ENCODE measurements at places on chromosomes 3 and 15.

DNA sequence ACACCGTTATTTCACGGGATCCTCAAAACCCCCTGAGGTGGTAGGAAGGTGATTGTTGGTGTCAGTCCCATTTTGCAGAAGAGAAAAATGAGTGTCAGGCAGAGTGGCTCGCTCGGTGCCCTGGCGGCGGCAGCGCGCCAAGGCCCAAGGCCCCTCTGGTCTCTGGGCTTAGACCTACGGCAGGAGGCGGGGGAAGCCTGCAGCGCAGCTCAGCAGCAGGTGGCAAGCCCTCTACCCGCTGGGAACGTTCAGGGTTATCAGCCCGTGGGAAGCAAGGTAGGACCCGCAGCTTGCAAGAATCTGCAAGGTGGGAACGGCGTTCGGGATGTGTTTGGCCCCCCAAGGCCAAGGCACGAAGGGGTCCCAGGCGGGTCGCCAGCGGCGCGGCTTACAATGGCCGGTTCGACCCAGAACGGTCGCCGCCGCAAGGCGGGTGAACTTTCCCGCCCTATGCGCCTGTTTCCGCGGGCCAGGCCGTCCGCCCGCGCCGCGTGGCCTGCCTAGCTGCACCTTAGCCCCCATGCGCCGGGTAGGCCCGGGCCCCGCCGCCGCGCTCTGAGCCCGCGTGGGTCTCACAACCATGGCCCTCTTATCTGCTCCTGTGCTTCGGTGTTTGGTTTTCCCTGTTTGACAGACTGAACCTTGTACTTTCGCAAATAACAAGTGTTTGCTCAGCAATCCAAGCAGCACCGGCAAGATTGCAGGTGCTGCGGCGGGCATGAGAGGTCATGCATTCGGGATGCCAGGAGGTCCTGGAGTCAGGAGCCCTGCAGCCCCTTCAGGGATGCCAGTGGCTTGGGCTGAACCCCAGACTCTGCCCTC lies 39.7 kb downstream of the CCNL1 start:
- DNase-seq: no peak

DNA sequence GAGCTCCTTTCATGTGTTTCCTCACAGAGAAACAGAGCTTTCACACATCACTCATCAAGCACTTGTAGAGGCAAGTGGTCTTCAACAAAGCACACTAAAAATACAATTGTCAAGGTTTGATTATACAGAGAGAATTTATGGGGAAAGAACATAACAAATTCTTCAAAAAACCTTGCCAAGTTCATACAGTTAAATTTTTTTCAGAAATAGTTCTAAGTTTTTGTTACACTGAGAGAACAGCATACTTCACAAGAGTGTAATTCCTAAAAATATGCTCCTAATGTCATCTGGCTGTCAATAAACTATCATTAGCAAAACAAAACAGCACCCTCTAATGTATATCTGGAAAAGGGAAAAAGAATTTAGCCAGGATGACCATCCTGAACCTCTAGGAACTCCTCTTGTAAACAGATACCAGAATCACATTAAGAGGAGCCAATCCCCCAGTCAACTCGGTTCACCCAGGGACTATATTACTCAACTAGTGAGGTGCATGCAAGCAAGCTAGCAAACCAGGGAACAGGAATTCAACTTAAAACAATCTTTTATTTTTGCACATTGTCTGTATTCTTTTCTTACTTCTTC lies 63.3 kb downstream of the RAD18 start:
- DNase-seq: no peak

GRCh38 chr3:21599890-21600289 lies 151.1 kb downstream of the ZNF385D start:
- no peak for DNase-seq

DNA sequence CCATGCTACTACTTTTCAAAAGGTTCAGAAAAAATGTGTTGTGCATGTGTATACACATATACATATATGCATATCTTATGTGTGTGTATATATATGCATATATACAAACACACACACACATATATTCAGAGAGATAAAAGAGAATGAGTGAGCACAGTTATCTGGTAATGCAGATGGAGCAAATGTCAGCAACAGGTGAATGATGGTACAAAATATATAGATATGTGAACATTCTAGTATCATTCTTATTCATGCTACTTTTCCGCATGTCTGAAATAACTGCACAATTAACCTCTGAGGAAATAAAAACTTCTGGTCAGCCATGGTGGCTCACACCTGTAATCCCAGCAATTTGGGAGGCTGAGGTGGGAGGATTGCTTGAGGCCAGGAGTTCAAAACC lies 222.6 kb upstream of the NANOGP8 start:
- no peak for DNase-seq

- DNase-seq: no peak
Observed at GRCh38 chr15:74622758-74623157, 7.1 kb downstream of the CLK3 start.

DNA sequence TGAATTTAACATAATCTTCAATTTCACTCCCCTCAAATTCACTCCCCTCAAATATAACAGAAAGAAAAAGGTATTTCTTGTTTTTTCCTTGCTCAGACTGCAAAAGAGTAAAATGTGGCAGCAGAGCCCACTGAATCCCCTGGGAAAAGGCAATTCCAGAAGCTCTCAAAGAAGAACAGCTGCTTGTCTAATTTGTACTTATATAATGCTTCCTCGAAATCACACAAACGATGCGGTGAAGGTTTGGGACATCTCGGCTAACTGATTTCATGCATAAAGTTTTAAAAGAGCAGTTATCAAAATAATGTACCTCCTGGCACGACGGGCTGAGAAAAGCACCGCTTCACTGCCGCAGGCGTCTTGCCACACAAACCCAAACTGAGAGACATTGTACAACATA lies 10.7 kb downstream of the BDH1 start:
- no peak for DNase-seq

DNA sequence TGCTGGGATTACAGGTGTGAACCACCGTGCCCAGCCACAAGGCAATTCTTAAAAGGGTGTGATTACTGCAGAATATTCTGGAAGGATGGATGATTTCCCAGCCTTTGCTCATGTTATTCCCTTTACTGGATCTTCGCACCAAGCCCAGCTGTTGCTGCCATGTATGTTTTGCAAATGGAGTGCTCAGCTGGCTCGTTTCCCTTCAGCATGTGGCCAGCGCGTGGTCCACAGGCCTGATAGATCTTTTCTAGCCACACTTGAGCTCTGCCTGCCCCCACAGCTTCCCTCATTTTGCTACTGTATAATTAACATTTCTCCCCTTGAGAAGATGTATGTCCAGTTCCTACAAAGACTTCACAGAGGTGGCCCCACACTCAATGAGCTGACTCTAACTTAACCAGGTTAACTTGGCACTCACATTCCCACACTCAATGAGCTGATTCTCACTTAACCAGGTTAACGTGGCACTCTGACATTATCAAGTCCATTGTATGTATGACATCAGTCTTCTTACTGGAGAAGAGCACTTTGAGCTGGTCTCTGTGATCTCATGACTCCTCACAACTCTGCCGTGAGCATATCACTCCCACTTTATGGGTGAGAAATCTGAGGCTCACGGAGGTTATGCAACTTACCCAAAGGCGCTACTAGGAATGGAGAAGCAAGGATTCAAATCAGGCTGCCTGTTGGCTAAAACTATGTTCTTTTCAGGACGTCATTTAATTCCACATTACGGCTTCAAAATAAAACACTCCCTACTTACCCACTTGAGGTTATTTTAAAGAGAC lies 49.2 kb downstream of the TM4SF4 start:
- DNase-seq: no peak

DNA sequence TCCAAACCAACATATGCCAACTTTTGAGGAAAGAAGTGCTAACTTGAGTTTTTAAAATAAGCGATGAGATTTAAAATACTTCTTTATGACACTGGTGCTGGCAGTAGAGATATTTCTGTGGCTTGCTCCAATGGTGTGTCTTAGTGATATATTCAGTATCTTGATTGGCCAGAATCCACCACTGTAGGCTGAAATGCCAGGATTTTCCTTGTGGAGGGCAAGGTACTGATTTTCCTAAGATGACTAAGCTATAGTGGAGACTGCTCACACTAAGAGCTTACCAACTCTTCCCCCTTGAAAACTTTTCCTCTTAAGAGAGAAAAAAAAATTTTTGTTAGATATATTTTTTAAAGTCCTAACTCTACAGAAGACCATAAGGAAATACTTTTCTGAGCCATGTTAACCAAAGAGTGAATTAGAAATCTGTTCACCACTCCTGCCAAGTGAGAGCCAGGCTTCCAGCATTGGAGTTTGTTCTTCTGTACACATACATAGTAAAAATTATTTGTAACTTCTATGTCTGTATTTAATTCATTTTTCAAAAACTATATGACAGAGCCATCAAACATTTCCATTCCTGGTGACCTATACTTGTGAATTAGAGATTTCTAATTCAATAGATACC lies 109.1 kb downstream of the PPP2R3A start:
- no peak for DNase-seq

DNA sequence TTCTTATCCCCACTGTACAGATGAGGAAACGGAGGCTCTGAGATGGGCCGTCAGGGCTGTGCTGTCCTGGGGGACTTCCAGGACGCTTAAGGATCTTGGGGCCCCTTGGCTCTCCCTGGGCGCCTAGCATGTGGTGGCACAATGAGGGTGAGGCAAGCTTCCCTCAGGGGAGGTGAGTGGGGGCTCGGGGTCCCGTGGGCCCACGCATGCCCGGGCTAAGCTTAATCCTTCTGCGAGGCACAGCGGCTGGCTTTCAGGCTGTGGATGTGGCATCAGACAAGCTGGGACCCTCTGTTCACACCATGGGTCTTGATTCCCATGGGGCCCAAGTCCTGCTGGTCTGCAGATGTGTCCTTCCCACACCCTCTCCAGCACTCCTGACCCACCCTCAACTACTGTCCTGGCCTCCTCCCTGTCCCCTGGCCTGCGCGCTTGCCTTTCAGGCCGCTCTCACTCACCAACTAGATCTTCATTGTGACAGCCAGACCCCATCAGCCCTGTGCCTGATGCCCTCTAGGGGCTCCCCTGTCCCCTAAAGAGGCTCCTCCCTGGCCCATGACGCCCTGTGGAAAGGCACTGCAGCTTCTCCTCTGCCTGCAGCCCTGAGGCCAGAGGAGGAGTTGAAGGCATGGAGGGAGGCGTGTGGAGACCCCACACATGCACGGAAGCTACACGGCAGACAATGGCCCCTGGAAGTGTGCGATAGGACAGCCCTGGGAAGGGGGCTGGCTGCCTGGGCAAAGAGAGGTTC lies 11.3 kb downstream of the DUSP7 start:
- DNase-seq: no peak

DNA sequence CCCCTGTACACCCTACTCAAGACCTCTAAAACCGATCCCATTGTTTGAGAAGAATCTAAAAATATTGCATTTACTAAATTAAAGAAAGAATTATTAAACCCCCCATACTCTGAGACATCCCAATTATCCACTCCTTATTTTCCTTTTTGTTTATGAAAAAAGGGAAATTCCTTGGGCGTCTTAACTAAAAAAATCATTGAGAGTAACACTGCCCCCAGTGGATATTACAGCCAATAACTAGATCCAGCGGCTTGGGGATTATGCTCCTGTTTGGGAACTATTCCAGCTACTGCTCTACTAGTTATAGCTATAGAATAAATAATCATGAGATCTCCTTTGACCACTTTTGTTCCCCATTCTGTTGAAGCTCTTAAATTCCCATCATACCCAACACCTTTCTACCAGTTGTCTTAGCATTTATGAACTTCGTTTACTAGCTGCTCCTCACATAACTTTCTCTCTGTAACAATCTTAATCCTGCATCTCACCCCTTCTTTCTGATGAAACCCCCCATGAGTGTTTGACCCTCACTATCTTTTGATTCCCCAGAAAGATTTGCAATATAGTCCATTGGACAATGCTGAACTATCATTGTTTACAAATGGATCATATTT lies 12.7 kb upstream of the CFAP91 start:
- no peak for DNase-seq

- DNase-seq: no peak
Observed at GRCh38 chr15:31004220-31004733, 12.8 kb upstream of the MTMR10 start.

GRCh38 chr3:193959861-193960260 lies 176.1 kb upstream of the HES1 start:
- no peak for DNase-seq

DNA sequence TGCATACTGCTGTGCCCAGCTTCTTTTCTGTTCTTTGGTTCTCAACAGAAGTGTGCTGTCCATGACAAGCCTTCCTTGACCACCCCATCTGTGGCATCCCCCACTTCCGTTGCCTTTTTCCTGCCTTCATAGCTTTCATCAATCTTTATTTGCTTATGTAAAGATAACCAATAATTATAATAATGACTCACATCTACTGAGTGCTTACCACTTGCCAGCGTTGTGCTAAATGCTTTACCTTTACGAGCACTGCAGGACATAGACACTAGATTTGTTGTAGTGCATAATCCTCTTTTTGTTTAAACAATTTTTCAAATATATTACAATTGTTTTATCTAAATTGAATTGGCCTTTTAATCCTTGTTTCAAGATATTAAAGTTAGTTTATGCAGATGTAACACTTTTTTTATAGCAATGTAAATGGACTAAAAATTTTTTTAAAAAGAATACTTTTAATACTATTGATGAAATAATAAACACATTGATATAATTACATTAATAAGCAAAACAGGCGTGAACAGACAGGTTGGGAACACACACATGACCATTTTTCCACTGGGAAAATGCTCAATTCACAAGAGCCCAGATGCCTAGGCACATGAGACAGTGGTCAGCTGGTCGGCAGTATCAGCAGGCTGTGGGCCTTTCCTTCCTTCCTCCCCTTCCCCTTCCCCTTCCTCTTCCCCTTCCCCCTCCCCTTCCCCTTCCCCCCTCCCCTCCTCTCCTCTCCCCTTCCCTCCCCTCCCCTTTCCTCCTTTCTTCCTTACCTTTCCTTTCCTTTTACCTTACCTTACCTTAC lies 42.5 kb downstream of the TRAK1 start:
- DNase-seq: no peak

- DNase-seq: no peak
Observed at GRCh38 chr3:38148311-38148882, 9.9 kb downstream of the MYD88 start.

DNA sequence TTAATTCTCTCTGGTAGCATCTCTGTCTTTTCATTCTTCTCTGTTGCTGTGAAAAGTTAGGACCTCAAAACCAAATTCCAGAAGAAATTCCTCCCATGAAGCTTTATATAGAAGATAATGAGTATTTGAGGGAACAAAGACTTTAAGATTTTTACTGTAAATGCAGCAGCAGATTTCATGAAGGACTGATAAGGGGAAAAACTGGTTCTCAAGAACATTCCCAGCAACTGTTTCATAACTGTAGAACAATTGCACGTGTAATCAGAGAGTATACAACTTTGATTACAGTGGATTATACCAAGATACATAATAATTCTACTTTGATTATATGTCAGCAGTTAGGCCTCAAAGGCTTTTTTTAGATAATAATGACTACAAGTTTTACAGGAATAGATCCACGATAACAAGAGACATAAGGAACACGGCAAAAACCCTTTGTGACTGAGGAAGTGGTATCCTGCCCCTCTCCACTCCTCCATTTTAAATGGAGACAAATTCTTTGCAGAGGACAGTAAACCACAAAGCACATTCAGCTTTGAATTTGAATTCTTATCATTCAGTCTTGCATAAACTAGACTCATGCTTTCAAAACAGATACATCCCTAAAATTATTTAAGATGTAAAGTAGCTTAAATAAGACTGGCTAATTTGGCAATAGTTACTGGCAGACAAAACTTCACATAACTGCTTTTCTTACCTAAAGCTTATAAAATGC lies 42.9 kb upstream of the DIPK2A start:
- DNase-seq: no peak

Data from CD4-positive, alpha-beta T cell treated with Interleukin-15 for 4 hours (primary cell).